ENCODE measurements at places on chromosomes 1 and 21.

GRCh38 chr1:94863297-94863911 lies 43.2 kb downstream of the SLC44A3 start:
- DNase-seq: no peak

- DNase-seq: no peak
Observed at GRCh38 chr1:218397752-218398339, 52.7 kb downstream of the TGFB2 start.

DNA sequence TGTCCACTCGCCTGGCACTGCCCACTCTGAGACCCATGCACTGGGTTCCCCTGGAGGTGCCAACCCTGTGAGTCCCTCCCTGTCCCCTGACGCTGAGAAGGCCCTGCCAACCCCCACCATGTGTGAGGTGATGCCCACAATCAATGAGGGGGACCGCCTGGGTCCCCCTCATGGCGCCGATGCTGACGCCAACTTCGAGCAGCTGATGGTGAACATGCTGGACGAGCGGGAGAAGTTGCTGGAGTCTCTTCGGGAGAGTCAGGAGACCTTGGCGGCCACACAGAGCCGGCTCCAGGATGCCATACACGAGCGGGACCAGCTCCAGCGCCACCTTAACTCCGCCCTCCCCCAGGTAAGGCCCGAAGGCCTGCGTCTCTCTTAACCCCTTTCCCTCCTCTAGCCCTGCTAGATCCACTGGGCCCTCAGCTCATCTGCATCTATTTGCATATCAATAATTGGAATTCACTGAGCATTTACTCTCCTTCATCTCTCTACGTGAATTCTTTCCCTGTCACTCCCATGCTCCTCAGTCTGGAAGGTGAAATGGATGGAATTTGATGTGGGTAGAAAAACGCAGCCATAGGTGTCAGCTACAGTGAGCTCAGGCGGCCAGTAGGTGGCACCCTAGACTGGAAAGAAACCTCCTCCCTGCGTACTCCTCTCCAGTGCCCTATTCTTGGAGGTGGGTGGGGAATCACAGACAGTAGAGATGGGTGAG lies 12.8 kb downstream of the PPFIA4 start:
- DNase-seq: peak; percentile 20

GRCh38 chr1:214296860-214297745 lies 16.1 kb downstream of the SMYD2 start:
- no peak for DNase-seq

- no peak for DNase-seq
Observed at GRCh38 chr1:160646711-160647328, at the start of gene SLAMF1. SLAMF1 (minus strand) TSS chr1:160647044; CDS start chr1:160646945, 99 bp downstream.

GRCh38 chr1:212341090-212341489 lies 55.9 kb downstream of the PPP2R5A start:
- no peak for DNase-seq

DNA sequence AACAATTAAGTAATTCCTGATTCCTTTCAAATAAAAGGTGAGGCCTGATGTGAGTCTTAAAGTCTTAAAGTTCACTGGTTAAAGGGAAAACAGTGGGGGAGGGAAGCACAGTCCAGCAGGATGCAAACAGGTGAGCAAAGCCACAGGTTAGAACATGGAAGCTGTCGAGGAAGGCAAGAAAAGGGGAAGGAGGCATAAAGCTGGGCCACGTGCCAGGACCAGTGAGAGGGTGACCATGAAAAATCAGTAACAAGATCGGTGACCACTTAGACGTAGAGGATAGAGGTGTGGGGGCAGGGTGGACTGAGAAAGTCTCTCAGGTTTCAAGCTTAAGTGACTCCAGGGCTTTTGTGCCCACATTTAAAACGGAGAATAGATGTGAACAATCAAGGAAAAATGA lies 231.3 kb downstream of the SETD4 start:
- DNase-seq: no peak

DNA sequence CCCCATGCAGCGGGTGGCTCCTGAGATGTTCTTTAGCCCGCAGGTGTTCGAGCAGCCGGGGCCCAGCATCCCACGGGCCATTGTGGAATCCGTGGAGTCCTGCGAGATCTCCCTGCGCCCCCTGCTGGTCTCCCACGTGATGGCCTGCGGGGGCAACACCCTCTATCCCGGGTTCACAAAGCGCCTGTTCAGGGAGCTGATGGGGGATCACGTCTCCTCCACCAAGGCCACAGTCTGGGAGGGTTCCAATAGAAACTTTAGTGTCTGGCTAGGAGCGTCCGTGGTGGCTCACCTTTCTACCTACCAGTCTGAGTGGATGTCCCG lies 71.0 kb downstream of the ACTL8 start:
- DNase-seq: no peak

DNA sequence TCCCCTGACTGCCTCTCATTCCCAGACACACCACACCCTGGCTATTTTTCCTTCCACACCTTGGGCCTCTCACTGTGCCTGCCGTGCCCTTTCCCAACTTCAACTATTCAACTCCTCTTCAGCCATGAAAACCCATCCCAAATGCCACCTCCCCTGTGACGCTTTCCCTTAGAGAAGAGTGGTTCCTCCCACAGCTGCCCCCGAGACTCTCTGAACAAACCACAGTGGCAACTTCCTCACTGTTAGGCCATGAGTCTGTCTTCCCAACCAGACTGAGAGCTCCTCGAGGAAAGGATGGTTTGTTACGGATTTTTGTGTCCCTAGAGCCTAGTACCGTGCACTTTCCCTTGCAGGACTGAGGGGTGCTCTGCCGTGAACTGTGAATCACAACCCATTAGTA lies 59.2 kb downstream of the LRRN2 start:
- DNase-seq: no peak

DNA sequence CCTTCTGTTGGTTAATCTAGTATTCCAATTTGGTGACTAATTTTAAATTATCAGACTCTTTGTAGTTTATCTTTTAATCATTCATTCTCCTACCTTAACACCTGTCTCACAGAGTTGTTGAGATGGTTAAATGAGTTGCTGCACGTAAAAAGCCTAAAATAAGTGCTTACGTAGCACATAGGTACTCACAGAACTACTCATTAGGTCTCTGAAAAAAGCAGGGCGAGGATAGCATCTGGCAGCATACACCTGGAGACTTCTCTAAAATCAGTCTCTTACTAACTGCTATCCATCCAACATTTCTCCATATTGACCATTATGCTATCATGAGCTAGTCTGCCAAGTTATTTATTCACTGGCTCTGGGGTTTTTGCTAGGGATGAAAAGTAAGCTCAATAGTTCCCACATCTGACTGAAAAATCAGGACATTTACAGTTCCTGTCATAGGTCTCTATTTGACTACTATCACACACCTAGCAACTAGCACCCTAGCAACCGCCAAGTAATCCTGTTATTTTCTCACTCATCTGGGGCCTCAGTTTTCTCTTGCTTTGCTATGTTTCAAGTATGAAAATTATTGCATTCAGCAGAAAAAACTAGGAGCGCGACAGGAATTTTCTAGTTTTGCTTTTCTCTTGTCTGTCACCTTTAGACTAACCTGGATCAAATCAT lies 11.2 kb downstream of the CSDE1 start:
- no peak for DNase-seq

DNA sequence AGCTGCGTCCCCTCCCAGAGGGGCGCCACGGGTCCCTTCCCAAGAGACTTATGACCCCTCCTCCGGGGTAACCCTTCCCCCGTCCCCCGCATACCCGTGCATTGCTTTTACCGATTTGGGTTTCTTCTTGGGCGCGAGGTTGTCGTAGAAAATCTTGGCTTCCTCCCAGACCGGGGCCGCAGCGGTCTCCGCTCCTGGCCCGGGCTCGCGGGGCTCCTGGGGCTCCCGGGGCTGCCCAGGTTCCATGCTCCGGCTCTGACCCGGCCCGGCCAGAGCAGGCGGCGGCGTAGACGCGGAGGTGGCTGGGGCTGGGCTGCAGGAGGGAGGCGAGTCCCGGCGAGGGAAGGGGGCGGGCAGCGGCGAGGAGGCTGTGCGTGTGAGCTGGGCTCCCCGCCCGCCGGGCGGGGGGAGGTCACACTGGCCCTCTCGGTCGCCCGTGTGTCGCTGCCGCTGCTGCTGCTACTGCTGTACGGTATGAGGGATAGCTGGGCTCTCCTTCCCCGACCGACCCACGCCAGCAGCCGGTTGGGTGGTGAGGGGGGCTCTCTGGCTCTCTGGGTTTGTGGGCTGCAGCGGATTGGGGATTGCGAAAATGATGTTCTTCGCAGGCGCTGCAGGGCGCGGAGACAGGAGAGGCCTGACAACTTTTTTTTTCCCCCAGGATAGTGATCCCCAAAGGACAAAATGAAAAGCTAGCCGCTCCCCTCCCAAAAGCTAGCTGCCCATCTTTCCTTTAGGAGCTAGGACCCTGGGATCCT lies at the start of gene NT5C1A:
Gene NT5C1A, minus strand, starts transcription at position 315 of the 758 bp plus-strand sequence. Its CDS starts 69 bp downstream, at position 246.
- DNase-seq: no peak

GRCh38 chr1:81936853-81937252 lies 136.1 kb downstream of the ADGRL2 start:
- DNase-seq: no peak

GRCh38 chr21:28104346-28104745 lies 888.3 kb downstream of the LTN1 start:
- DNase-seq: no peak

DNA sequence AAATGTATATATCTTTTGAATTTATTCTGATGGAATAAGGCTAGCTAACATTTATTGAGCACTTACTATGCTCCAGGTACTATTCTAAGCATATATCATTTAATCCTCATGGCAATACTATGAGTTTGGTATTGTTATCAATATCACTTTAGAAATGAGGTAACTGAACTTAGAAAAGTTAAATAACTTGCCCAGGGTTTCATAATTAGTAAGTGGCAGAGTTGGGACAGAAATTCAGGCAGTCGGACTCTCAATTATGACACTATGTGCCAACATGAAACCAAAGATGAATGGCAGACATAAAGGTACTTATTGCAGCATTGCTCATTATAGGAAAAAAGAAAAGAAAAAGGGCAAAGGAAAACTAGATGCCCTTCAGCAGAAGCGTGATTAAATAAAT lies 48.2 kb downstream of the RAB3GAP2 start:
- DNase-seq: no peak

- DNase-seq: no peak
Observed at GRCh38 chr1:226831953-226832352, 38.5 kb upstream of the PSEN2 start.

DNA sequence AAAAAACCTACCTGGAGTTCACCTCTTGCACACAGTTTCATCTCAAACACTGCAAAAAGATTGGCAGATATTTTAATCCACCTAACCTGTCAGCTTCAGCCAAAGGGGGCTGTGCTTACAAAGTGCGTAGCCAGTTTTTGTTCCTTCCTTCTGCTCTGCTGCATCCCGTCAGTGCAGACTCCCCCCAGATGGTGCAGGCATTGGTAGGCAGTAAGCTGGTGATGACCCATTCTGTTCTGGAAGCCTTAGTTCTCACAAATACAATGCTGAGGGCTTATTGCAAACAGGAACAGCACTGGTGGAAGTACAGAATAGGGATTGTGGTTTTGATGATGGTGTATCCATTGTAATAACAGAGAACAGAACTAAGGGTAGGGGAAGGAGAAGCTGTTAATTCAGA lies 239.5 kb downstream of the RYR2 start:
- no peak for DNase-seq

DNA sequence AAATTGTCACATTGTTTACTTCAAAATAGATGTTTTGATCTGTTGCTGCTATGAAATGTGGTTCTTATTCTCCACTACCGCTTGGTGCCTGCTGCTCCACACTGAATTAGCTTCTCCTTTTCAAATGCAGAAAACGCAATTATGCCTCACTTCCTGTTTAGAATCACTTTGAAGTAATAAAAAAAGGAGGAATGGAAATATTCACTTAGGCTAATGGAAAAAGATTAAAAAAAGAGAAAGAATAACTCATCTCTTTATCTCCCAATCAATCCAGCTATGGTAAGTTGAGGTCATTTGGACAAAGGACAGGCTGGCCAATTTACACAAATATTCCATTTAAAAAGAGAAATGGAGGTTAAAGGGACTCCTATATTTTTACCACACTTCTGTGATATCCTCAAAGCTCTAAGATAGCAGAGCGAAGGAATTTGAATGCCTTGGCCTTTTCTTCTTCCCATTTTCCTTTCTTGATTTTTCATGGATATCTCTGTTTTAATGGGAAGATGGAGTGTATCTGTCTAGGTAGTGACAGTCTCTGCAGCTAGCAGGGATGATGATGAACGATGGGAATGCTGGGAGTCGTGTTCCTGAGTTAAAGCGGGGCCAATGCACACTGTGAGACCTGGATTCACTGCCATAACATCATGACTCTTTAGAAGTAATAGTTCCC lies 35.7 kb downstream of the RGS5 start:
- DNase-seq: no peak

- DNase-seq: no peak
Observed at GRCh38 chr1:74065081-74065480, 132.9 kb downstream of the LRRIQ3 start.

DNA sequence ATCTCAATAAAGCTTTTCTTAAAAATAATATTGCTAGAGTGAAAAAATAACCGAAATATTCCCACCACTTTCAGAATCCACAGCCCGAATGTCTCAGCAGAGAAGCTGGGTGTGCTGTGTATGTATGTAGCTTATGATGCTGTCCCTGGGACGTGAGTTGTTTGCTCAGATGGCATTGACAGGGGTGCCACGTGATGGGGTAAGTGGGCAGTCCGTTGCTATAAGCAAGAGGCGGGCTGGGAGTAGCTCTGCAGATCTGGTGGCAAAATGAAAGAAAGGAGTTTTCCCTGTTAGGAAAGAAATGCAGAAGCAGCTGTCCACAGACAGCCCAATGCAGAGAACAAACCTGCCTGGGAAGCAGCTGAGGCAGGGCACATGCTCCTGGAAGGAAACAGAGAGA lies 3.8 kb upstream of the FAM20B start:
- no peak for DNase-seq

DNA sequence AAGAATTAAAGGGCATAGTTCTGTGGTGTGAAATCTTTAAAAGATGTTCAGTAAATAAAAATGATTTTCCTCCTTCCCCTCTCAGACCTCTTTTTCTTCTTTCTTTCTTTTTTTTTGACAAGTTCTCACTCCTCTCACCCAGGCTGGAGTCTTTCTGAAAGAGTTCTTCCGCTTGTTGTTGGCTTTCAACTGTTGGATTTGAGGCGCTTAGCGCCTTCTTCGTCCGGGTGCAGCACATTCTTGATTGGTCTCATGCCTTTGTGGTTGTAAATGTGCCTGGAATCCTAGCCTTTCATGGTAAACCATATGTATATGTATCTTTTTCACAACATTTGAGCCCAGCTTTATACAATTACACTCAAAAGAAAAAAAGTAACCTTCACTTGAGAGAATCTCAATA lies 980 bp upstream of the METTL18 start:
- no peak for DNase-seq

GRCh38 chr1:231626951-231627614 lies 493 bp downstream of the DISC1 start:
- no peak for DNase-seq

- DNase-seq: no peak
Observed at GRCh38 chr1:226309398-226310244, 657 bp upstream of the LIN9 start.

Measured in stimulated activated CD8-positive, alpha-beta memory T cell treated with anti-CD3 and anti-CD28 coated beads, Interleukin-2, amount 100 ng/mL, for 1 hour (primary cell).